ENCODE measurements at places on chromosomes 6 and 20.
A peak's percentile ranks its signal among the peaks of the same experiment; 100 is the strongest.

DNA sequence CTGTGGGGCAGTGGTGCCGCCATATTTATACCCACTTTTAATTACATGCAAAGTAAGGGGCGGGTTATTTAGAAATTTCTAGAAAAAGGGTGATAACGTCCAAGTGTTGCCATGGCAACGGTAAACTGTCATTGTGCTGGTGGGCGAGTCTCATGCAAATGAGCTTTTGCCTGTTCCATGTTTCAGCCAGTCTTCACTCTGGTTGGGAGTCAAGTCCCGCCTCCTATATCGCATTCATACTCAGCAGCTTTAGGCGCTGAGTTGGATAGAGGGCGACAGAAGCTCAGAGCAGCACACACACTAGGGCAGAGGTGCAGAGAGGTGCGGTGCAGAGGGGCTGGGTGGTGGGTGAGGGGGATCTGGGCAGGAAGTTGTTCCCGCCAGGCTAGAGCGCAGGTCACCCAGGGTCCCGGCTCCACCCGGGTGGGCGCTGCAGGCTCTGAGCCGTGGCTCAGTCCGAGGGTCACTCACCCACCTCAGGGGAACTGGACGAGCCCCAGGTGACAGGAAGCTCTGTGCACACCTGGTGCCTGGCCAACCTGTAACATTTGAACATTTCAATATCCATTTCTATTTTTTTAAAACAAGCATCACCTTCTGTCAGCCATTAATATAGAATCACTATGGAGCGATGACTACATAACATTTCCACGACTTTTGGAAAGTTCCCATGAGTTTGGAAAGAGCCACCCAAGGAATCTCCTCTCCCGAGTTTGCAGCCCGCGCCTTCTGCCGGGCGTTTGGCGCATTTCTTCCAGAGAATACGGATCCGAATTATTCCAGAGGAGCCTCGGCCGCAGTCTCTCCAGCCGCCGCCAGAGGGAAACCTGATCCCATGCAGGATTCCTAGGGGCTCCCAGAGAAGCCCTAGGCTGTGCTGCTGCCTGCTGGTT, 89.1 kb upstream of the PHACTR3 start:
- no peak for DNase-seq

GRCh38 chr6:50822078-50822476, 3.4 kb downstream of the TFAP2B start:
- no peak for DNase-seq

- no peak for DNase-seq
Observed at GRCh38 chr6:129239825-129240491, 357.0 kb downstream of the LAMA2 start.

DNA sequence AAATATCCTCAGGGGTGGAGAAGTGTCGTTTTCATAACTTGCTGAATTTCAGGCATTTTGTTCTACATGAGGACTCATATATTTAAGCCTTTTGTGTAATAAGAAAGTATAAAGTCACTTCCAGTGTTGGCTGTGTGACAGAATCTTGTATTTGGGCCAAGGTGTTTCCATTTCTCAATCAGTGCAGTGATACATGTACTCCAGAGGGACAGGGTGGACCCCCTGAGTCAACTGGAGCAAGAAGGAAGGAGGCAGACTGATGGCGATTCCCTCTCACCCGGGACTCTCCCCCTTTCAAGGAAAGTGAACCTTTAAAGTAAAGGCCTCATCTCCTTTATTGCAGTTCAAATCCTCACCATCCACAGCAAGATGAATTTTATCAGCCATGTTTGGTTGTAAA, 20.3 kb upstream of the MAPK13 start:
- DNase-seq, result no peak

DNA sequence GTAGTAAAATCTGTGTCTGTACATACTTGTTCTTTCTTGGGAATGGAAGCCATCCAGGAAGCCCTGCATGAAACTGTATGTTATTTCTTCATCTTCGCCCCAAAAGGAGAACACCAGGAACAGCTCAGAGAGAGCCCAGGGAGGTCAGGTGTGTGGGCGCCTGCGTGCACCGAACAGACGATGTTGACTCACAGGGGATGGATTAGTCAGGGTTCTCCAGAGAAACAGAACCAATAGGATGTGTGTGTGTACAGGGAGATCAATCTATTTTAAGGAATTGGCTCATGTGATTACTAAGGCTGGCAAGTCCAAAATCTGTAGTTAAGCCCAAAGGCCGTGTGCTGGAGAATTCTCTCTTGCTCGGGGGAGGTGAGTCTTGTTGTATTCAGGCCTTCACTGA, 45.7 kb downstream of the RNASET2 start:
- no peak for DNase-seq

DNA sequence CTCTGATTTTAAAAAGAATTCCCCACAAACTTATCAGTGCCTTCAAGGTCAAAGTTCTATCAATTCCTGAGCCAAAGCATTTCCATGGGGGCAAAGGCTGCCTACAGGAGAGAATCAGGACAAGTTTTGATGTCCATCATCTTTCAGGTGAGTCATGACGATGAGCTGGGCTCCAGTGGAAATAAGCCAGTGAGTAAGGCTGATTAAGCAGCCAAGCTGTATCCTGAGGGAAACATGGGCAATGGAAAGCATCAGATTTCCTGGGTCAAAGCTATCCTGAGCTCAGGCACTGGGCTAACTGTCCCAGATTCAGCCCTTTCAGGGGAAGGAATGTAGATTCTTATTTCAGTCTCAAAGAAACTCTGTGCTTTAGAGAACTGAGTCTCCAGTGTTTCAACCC, 377.4 kb downstream of the CD109 start:
- no peak for DNase-seq

DNA sequence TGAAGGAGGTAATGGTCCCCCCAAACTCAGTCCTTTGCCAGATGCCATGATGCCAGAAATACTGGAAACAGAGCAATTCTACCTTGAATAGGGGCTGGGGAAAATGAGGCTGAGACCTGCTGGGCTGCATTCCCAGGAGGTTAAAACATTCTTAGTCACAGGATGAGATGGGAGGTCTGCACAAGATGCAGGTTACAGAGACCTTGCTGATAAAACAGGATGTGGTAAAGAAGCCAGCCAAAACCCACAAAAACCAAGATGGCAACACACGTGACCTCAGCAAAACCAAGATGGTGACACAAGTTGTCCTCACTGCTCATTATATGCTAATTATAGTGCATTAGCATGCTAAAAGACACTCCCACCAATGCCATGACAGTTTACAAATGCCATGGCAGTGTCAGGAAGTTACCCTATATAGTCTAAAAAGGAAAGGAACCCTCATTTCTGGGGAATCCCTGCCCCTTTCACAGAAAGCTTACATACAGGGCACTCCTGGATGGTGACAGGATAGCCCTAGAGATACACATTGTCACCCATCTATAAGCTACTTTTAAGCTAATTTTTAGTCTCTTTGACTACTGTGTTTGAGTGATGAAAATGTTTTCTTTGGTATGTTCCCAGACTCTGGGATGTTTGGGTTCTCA, 979.7 kb downstream of the TBC1D32 start:
- DNase-seq, result no peak

DNA sequence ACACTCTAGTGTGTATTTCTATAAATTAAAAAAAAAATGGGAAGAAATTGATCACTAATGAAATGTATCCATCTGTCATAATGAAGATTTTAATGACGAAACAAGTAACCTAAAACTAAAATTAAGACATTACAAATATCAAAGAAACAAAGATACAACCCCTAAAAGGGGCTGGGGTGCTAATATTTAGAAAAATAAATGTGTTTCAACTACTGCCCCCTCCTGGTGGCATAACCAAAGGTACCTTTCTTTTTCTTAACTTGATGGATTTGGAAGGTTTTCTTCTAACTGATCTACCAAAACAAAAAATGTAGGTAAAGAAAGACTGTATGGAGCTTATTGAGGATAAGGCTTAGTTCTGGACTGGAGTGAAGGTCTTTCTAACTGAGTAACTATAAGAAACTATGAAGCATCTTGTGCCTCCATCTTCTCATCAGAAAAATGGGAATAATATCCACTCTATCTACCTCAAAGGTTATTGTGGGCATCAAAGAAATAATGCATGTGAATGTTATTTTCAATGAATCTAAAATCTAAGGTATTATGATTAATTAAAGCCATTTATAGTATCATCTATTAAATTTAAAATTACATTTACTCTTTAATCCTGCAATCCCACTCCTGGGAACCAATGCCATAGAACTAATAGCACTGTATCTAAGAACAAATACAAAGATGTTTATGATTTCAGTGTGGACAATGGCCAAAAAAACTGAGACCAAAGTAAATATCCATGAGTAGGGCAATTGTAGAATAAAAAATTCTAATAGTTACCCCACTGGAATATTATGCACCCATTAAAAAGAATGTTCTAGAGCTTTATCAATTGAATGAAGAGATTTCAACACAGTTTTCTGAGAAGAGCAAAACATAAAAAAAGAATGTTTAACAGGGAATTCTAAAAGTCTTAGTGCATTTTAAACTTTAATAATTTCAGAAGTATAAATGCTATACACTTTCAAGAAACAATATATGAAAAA, 117.2 kb downstream of the BACH2 start:
- no peak for DNase-seq

- no peak for DNase-seq
Observed at GRCh38 chr6:166504100-166504499, 82.4 kb downstream of the RAMACL start.

GRCh38 chr20:59805786-59806577, 127.5 kb downstream of the SYCP2 start:
- no peak for DNase-seq

GRCh38 chr6:3527651-3527977, 70.8 kb upstream of the SLC22A23 start:
- no peak for DNase-seq

DNA sequence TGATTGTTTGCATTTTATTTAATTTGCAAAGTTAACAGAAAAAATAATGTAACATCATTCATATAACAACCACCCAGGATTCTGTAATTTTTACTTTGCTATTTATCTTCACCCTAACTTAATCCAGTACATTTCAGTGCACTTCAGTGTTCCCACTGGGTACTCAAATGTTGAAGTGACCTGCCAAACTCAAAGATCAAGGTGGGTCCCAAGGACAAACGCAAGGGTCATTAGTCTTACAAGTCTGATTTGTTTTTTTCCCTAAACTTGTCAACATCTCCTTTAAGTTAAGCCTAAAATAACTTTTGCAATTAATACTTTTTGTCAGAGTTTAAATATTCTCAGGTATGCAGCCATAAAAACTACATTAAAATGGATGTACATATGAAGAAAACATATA, 53.0 kb downstream of the MOXD1 start:
- DNase-seq, result no peak

GRCh38 chr6:38676236-38676973, 26.5 kb downstream of the GLO1 start:
- no peak for DNase-seq

GRCh38 chr20:45497971-45498494, 17.4 kb downstream of the SPINT3 start:
- no peak for DNase-seq

DNA sequence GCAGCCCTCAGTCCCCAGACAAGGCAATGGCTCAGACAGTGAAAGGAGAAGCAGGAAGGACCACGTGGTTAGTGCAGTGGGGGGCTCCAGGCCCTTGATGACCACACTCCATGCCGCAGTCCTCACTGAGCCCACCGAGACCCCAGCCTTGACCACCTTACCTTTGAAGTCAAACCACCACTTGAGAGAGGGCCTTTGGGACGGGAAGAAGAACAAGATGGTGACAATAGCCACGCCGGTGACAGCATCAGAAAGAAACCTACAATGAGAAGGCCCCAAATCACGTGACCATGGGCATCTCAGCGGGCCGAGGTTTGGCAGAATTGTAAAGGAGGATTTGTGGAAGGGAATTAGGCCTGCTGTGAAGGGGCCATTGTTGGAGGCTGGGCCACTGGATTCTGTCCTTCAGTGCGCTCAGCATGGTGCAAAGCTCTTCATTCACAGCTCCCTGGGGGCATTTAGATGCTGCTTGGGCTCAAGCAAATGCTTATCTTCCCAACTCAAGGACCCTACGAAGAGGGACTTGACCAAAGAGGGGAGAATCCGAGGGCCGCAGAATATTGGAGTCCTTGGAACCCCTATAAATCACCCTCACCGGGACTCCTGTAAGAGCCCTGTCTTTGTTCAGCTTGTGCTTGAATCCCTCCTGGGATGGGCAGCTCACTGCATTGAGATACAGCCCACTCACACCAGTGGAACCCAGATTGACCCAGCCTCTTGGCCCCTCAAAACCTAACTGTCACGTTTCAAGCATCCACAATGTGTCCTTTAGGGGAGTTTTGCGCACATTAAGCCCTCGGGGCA, 33.2 kb upstream of the OCSTAMP start:
- no peak for DNase-seq

- DNase-seq, result no peak
Observed at GRCh38 chr6:88262332-88262731, 96.2 kb upstream of the CNR1 start.

DNA sequence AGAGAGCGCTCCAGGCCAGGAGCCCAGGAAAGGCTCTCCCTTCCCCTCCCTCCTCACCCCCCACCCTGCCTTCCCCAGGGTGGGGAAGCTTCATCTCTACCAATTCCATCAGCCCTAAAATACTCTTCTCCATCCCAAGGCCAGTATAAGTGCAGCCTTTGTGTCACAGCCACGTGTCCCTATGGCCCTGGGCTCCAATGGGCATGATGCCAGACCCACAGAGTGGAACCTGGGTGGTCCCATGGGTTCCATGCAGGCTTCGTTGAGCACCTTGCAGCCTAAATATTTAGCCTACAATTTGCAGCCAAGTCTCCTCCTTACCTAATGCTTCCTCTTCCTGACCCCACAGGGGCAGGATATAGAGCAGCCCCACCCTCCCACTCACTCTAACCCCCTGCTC, 976 bp upstream of the MATN4 start:
- DNase-seq, result no peak

DNA sequence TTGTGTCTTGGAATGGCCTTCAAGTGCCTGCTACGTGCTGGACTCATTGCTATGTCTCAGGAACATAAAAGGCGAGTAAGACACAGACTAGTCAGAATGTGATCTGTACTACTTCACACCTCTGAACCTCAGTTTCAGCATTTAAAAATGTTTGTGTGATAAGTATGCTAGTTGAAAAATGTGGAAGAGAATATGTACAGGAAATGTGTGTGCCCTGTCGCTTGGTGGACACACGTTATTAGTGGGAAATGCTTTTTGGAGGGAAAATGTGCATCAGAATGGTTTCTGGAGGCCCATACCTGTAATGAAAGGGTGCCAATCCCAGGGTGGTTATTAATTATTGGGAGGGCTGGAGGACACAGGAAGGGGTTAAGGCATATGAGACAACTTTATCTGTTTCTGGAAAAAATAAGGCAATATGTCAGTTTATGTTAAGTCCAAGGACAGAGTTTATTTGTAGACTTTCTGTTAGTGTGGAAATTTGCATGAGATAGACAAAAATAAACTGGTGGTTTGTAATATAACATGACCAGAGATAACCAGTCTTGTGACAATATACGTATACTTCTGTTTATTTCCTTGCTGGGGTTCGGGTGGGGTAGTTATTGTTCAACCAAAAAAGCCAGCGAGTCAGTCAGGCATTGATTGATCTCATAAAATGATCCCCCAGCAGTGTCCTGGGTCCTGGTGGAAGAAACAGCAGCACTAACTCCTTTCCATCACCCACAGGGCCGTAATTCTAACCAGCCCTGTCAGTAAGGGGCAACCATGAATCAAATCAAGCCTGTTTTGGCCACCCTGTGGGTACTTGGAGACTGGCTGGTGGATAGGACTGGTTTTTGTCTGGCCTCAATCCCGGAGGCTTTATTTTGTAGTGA, 117.9 kb downstream of the JARID2 start:
- peak; percentile 42 for DNase-seq

Measured in GM13977 (cell line).